ENCODE measurements at places on chromosomes 1 and 21.

- DNase-seq: no peak
These were observed 326.4 kb downstream of the TGFB2 start for GRCh38 chr1:218671573-218671972.

- no peak for DNase-seq
These were observed 20.3 kb upstream of the KNCN start for GRCh38 chr1:46571691-46572225.

- DNase-seq: no peak
These were observed 24.1 kb downstream of the METTL13 start for GRCh38 chr1:171805395-171806115.

GRCh38 chr21:38619992-38620479 is 121.8 kb upstream of the ERG start:
- DNase-seq: no peak

- DNase-seq: peak; percentile 55
These were observed at the start of gene PTCH2 for GRCh38 chr1:44842862-44843655. PTCH2 (minus strand) TSS chr1:44843253; CDS start chr1:44842932, 321 bp downstream.

- DNase-seq: no peak
These were observed 125.1 kb downstream of the EPHB2 start for GRCh38 chr1:22835636-22836319.

- no peak for DNase-seq
These were observed 182.5 kb downstream of the HUNK start for GRCh38 chr21:32055305-32055704.

- no peak for DNase-seq
These were observed 14.8 kb downstream of the HEATR1 start for GRCh38 chr1:236589531-236589930.

GRCh38 chr1:228453614-228454013 is 33.6 kb upstream of the RNF187 start:
- no peak for DNase-seq

DNA sequence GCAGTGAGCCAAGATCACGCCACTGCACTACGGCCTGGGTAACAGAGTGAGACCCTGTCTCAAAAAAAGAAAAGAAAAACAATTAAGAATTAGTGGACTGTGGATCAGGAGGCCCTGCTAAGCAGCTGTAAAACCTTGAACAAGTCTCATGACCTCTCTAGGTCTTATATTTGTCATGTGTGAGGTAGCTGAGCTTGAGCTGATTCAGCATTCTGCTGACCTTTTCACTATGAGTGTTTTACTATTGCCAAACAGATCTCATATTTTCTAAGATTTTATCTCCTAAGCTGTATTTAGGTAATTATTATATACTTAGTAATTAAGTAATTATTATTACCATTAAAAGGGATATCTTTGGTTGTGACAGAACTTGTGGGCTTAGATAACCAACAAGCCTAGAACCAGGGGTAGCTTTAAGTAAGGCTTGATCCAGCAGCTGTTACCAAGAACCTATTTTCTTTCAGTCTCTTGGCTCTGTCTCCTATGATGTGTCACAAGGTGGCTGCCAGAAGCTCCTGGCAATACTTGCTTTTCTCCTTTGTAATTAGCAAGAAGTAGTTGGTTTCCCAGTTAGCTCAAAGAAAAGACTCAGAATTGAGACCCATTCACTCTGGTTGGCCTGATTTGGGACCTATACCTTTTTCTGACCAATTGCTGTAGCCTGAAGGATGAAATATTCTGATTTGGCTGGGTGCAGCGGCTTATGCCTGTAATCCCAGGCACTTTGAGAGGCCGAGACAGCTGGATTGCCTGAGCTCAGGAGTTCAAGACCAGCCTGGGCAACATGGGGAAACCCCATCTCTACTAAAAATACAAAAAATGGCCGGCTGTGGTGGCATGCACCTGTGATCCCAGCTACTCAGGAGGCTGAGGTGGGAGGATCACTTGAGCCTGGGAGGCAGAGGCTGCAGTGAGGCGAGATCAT is 8.5 kb upstream of the ZC3H12A start:
- no peak for DNase-seq

DNA sequence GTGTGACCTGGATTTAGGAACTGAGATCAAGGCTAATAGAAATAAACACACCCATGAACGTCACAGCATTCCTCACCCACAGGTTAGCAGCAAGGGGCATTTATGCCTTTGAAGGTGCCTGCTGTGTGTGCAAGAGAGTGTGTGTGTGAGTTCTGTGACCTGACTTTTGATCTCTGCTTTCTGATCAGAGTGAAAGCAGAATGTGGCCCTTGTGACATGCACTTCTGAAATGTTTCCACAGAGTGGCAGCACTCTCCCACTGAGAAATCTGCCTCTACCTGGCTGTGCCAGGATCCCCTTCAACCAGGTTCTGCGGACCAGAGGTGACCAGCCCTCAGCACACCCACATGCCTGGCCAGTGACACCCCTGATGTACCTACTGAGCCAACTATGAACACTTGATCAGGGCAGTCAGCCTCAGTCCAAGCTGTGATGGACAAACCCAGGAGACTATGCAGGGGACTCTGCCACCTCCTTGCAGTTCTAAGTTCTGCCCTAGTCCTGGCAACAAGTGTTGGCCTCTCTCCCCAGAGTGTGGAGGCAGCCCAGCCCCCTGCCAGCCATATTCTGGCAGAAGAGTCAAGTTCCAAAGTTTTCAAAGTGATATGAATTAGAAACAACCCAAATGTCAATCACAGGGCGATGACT is 41.0 kb downstream of the RXRG start:
- DNase-seq: peak; percentile 58

GRCh38 chr21:39562791-39563770 is 49.7 kb upstream of the B3GALT5 start:
- DNase-seq: no peak

- DNase-seq: no peak
These were observed 37.2 kb upstream of the HMGB4 start for GRCh38 chr1:33826711-33827110.

GRCh38 chr1:238892612-238893011 is 493.8 kb upstream of the CHRM3 start:
- no peak for DNase-seq

- DNase-seq: no peak
These were observed 36.6 kb downstream of the KIAA0040 start for GRCh38 chr1:175155936-175156335.

DNA sequence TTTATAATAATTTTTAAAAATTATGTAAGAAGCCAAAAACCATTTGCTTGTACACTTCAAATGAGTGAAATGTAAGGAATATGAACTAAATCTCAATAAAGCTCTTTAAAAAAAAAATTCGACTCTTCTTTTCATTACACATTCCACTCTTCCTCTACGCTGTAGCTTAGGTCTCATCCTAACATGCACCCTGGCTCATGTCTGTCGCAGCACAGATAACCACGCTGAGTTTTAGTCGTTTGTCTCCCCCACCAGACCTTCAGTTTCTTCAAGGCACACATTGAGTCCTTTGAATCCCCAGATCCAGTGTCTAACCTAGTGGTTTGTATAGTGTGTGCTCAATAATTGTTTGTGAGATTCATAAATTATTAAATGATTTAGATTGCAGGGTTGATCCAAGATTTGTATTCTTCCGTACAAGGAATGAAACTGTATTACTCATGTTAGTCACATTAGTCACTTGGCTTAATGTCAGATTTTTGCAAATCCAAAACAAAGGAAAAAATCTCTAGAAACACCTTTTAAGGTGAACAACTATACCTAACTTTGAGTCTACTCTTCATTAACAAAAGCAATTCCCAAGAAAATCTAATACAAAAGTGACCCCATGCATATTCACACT is 57.3 kb downstream of the SLC25A24 start:
- DNase-seq: no peak

- DNase-seq: no peak
These were observed 100.1 kb upstream of the JUN start for GRCh38 chr1:58883888-58884482.

- no peak for DNase-seq
These were observed 53.0 kb upstream of the RIPK4 start for GRCh38 chr21:41819856-41820281.

DNA sequence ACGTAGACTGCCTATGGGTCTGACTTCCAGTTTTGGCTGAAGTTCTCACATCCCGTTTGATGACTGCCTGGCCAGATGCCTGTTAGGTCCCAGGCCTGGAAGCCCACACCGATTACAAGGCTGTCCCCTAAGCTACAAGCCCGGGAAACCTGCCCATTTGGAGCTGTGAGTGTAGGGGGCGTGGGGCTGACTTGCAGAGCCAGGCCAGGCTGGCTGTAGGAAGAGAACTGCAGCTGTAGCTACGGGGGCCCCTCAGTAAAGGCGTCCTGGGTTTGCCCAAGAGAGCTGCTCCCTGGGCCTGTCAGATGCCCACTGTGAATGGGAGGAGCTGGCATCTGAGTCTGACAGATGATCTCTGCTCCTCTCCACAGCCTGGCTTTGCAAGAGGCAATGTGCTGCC is 199.7 kb downstream of the CAMTA1 start:
- DNase-seq: no peak

DNA sequence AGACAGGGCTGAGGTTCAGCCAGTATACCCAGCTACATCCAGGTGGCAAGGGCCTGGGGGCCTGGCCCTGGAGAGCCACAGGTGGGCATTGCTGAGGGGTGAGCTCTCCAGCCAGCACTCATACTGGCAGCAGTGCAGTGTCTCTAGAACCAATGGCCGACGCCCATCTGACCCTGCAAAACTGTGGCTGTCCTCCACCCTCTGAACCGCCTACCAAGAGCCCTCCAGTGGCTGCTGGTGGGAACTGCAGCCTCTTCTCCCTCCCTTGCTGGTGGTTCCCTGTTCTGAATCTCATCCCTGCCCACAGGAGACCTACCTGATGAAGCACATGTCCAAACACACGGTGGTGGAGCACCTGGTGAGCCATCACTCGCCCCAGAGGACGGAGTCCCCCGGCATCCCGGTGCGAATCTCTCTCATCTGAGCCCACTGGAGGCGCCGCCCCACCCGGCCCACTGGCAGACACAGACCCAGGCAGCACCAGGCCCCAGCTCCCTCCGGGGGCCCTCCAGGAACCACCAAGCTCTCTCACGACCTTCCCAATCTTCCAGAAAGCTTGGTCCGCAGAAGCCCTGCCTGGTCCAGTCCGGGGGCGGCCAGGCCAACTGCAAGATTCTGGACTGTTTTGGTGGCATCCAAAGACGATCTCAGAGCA is 22.1 kb downstream of the A3GALT2 start:
- DNase-seq: peak; percentile 54

DNA sequence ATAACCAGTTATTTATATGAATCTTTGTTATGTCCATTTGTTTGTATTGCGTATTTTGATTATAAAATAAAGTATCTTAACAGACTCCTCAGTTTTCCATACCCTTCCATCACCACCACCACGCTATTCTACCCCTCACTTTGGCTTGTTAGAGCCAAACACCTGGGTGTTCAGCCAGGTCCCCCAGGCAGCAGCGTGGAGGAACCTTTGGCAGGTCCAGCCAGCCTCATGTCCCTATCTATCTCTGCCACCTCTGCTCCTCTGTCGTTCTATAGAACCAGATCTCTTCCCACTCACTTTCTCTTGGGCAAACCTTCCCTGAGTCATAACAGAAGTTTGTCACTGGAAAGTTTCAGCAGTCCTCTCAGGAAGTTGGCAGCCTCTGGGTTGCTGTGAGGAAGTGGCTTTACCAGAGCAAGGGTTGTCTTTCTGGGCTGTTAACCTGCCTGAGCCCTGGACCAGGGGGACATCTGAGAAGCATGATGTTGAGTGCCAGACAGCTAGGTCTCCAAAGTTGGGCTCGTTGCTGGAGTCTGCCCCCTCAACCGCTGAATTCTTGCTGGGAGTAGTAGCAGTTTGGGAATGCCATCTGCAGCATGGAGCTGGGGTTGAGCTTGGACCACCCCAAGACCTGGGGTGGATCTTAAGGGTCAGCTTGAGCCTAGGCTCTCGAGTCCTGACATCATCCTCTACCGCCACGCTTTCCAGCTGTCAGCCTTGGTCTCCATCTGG is 996 bp upstream of the SH3BGRL3 start:
- DNase-seq: no peak

GRCh38 chr21:39612233-39613040 is at the start of gene B3GALT5:
B3GALT5 (plus strand) TSS chr21:39612940; CDS start chr21:39660560, 47,620 bp downstream.
- no peak for DNase-seq

- no peak for DNase-seq
These were observed 10.2 kb upstream of the NCMAP start for GRCh38 chr1:24545662-24546061.

GRCh38 chr21:33698087-33698860 is 56.0 kb downstream of the ITSN1 start:
- DNase-seq: no peak

- no peak for DNase-seq
These were observed 219.1 kb upstream of the FMN2 start for GRCh38 chr1:239872626-239873025.

DNA sequence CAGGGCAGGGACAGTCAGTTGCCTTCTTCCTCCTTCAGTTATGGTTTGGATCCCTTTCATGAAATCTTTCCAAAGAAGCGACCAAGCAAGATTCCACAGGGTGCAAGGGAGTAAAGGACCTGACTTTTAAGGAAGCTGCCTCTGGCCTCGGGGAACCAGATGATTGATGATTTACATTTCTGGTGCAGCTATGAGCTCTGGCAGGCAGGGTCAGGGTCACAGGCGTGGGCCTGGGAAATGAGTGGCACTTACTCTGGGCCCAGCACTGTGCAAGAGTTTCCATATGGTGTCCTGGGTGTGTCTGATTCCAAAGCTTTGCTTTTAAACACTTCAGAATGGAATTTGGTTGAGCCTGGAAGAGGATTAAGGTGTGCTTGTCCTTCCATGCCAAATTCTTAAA is 7.2 kb upstream of the CRABP2 start:
- no peak for DNase-seq

- peak; percentile 86 for DNase-seq
These were observed 11.5 kb upstream of the COL16A1 start for GRCh38 chr1:31715087-31715872.

DNA sequence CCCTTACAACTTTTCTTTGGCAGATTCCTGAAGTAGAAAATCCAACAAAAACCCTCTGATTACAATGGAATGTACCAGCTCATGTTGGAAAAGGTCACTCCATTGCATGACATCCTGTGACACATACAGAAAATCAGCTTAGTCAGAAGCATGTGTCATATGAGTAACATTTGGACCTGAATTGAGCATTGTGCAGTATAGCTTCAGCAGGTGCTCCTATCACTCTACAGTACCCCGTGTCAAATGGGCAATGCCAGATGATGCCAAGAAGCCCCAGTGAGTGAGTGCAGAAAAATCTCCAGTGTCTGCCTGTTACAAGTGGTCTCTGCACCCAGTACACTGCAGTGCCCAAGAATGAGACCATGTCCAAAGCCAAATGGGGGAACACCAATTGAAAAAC is 129.7 kb upstream of the RUNX1 start:
- DNase-seq: no peak

Measured in HepG2 (cell line).